ENCODE measurements at places on chromosomes 5 and 9.

GRCh38 chr5:6675784-6676491, 37.3 kb upstream of the TENT4A start:
- DNase-seq: no peak

DNA sequence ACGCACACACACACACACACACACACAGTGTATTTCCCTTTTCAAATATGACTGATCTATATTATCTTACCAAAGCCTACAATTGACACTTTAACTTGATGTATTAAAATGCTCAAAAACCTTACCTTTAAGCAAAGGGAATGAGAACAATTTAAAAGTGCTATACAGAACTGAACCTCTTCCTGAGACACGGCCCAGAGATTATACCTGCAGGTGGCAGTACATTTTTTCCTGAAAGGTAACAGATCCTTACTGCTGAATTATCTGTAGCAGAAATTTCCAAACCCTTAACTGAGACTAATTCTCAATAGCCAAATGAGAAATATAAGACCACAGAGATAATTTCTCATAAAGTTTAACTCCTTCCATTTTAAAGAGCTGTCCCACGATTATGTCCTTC, 91.1 kb downstream of the MYO10 start:
- no peak for DNase-seq

GRCh38 chr9:98318041-98318790, 62.8 kb upstream of the TBC1D2 start:
- no peak for DNase-seq

- no peak for DNase-seq
These were observed 89.8 kb upstream of the TLE4 start for GRCh38 chr9:79481846-79482477.

DNA sequence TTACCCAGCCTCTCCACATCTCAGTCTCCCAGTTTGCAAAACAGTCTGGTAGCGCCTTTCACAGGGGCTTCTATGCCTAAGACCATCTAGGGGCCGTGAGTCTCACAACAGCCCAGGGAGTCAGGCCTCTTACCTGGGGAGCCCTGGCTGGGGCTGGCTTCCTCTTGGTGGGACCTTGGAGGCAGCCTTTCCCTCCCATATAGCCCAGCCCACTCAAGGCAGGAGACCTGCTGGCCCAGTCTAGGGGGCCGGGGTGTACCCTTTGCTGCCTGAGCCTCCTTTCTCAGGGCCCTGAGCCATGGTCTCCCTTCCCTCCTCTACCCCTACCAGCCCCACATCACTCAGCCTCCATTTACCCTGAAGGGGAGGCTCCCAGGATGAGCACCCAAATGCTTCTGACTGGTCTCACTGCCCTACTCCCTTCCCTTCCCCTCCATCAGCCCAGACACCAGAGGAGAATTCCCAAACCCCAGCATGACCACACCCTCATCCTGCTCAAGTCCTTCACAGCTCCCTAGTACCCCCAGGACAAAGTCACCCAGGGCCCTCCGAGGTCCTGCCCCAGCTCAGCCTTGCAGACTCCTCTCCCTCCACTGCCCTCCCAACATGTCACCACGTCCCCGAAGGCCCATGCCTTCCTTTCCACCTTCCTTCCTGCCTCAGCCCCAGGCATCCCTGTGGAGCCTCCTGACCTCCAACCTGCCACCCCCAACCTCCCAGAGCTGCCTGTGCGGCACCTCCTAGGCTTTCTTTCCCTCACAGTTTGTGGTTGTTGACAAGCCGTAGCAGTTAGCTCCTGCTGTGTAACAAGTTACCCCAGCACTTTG, 55.3 kb downstream of the BARX1 start:
- no peak for DNase-seq

- no peak for DNase-seq
These were observed 1137.4 kb upstream of the CDH18 start for GRCh38 chr5:21125238-21125983.

DNA sequence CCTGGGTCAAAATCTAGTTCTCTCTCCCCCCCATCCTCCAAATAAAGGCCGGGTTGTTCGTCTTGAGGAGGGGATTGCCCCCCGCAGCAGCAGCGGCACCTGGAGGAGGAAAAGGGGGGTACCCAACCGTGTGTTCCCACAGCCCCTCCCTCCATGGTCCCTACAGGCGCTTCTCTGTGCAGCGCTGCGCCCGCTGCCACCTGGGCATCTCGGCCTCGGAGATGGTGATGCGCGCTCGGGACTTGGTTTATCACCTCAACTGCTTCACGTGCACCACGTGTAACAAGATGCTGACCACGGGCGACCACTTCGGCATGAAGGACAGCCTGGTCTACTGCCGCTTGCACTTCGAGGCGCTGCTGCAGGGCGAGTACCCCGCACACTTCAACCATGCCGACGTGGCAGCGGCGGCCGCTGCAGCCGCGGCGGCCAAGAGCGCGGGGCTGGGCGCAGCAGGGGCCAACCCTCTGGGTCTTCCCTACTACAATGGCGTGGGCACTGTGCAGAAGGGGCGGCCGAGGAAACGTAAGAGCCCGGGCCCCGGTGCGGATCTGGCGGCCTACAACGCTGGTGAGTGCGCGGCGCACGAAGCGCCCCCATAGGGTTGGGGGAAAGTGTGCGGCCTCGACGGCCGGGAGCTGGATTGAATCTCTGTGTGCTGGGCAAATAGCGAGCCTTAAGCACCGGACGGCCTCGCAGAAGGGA, 3.5 kb downstream of the LHX2 start:
- no peak for DNase-seq

DNA sequence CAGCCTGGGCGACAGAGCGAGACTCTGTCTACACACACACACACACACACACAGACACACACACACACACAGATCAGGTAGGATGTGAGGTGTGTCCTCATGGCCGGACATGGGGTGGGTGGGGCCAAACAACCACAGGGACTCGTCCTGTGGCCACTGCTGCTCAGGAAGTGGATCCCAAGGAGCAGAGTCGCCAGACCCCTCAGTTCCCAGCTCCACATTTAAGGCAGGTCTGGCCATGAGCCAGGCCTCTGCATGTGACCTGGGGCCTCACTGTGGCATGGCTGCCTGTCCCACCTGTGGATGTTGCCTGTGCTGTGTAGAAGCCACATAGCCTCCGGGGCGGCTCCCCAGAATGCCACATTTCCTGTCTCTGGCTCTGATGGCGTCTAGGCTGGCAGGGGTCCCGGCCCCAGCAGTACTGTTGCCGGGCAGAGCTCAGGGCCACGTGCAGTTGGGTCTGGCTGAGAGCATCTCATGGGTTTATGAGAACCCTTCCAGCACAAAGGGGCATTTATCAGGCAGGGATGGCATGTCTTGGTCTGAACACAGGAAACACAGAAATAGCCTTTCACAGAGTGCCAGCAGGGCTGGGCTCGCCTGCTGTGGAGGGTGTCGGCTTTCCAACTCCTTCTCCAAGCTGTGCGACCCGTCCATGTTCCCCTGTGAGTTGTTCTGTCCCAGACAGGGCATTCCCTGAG, 9.9 kb upstream of the NINJ1 start:
- peak; percentile 90 for DNase-seq

- no peak for DNase-seq
These were observed 627.9 kb downstream of the KCTD16 start for GRCh38 chr5:144798595-144798994.

DNA sequence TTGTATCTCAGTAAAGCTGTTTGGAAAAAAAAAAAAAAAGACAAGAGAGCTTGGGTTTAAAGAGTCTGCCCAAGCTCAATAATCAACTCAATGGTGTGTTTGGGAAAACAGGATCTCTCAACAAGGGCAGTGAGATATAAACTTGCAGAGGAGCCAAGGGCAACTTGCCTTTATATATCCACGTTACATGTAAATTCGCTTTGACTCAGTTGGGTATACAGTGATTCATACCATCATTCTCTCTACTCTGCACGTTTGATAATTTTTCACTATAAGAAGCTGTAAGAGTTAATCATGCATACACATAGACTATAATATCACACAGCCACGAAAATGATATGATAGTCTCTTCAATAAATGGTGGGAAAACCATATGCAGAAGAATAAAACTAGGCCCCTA, 24.9 kb downstream of the ADAM19 start:
- no peak for DNase-seq

GRCh38 chr9:35423499-35423898, 66.4 kb upstream of the RUSC2 start:
- DNase-seq: no peak

GRCh38 chr9:128148509-128149000, 698 bp upstream of the LCN2 start:
- no peak for DNase-seq

DNA sequence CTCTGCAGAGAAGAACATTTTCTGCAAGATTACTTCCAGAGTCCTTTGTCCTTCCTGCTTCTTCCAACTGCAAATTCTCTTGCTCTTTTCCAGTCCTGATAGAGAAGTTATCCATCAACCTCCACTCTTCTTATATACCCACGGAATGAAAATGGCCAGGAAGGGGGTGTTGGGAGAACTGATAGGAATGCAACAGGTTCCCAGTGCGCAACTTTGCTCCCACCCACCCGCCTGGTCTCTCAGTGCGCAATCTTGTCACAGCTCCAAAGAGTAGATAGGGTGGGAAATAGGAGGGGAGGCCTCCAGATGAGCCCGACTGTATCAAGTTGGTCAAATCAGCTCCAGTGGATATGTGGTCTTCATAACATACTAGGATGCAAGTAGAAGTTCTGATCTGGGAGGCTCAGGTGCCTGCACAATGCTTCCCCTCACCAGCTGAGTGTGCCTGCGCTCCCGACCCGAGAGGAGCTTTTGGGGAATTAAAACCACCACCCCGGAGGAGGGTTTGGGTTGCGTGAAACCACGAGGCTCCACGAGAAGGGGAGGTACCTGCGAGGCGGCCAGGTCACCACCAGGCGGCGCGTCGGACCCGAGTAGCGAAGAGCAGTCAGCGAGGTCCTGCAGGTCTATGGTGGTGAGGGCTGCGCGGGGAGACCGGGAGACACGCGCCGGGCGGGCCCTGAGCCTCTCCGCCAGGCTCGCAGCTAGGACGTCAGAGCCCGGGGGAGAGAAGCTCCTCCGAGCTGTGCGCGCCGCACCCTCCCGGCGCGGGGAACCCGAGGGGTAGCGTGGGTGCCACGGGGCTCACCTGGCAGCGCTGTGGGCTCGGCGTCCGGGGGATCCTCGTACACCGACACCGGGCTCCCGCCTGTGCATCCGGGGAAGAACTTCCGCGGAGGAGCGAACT, 835 bp downstream of the MCIDAS start:
- peak; percentile 56 for DNase-seq

DNA sequence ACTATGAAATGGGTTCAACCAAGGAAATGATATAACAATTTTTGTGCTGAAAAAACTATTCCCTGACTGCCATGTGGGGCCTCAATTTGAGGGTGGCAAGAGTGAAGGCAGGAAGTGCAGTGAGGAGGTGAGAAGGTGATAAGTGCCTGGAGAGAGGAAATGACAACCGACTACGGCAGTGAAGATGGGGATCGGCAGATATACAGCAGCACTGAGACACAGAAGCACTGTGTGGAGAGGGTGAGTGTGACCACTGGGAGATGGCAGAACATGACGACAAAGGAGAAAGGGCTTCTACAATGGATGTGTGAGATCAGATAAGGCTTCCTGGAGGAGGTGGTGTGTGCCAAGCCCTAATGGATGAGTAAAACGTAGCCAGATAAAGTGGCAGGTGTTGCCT, 271.8 kb downstream of the TRIM32 start:
- no peak for DNase-seq
